ENCODE measurements at places on chromosomes 5 and 9. TPM values are rescaled to one million over a fixed set of nuclear protein-coding genes. Genes with fewer than 3 reads are reported as not detected.

The NR5A1 gene
- 0.39 TPM for total RNA-seq

The PCDHA2 gene
- 2.1 TPM for total RNA-seq

The PCDHGA9 gene
- 2.3 TPM for total RNA-seq

The C9orf152 gene
- 0.11 TPM for total RNA-seq

The RNF208 gene
- total RNA-seq: 14.8 TPM

The CCNI2 gene
- 1.6 TPM for total RNA-seq

The CARD6 gene
- total RNA-seq: 0.24 TPM

The FOXD4L4 gene
- total RNA-seq: 0.14 TPM

The HNRNPA0 gene
- 66.6 TPM for total RNA-seq

The LEAP2 gene
- 2.4 TPM for total RNA-seq

The IFNB1 gene
- not detected for total RNA-seq

The PFDN1 gene
- 46.2 TPM for total RNA-seq

The PCDHGA5 gene
- 2.5 TPM for total RNA-seq

The TLR4 gene
- 0.05 TPM for total RNA-seq

The LRRTM2 gene
- not detected for total RNA-seq

The BRD3OS gene
- 16.9 TPM for total RNA-seq

The POU4F3 gene
- not detected for total RNA-seq

The DNAH5 gene
- 0.35 TPM for total RNA-seq

The DNM1 gene
- 105 TPM for total RNA-seq

The SLIT3 gene
- 2.3 TPM for total RNA-seq

The PDCD1LG2 gene
- not detected for total RNA-seq

The PDE6A gene
- not detected for total RNA-seq

The ZNF883 gene
- total RNA-seq: 22.0 TPM

The ADGRD2 gene
- 1.6 TPM for total RNA-seq

The CAVIN4 gene
- 7.1 TPM for total RNA-seq

The CHSY3 gene
- total RNA-seq: 0.98 TPM

The PCDHGA10 gene
- total RNA-seq: 11.0 TPM

The OBP2B gene
- not detected for total RNA-seq

The SPTLC1 gene
- total RNA-seq: 84.4 TPM

The EQTN gene
- 1.4 TPM for total RNA-seq

The ANXA2R gene
- total RNA-seq: 0.96 TPM

The PPP2R2B gene
- 13.2 TPM for total RNA-seq

The BTNL3 gene
- not detected for total RNA-seq

The SPAG8 gene
- 0.50 TPM for total RNA-seq

The SAXO1 gene
- 0.02 TPM for total RNA-seq

The DMRT3 gene
- total RNA-seq: not detected

The PCDHB8 gene
- total RNA-seq: 4.6 TPM

The MRPS2 gene
- total RNA-seq: 74.2 TPM

The PTGR1 gene
- 51.8 TPM for total RNA-seq

The UCK1 gene
- 28.0 TPM for total RNA-seq

The TRPM6 gene
- total RNA-seq: 0.78 TPM

The BAAT gene
- 0.17 TPM for total RNA-seq

The SOHLH1 gene
- not detected for total RNA-seq
